Vein endothelial cell (primary cell): ENCODE measurements at places on chromosomes 1 and 21. TPM values are rescaled to one million over a fixed set of nuclear protein-coding genes. Genes with fewer than 3 reads are reported as not detected.

SYNC gene
- total RNA-seq, result 9.8 and 12.3 TPM in 2 replicates

KCND3 gene
- under 0.01 TPM in 2 replicates for total RNA-seq

BNIPL gene
- not detected in 2 replicates for total RNA-seq

CFHR1 gene
- total RNA-seq, result 0.48 TPM in 1 of 2 replicates, not detected in the other

STRIP1 gene
- total RNA-seq, result 46.4 and 53.3 TPM in 2 replicates

LCE6A gene
- total RNA-seq, result not detected in 2 replicates

CLCA1 gene
- not detected in 2 replicates for total RNA-seq

SLAMF8 gene
- not detected in 2 replicates for total RNA-seq

PCSK9 gene
- total RNA-seq, result 0.10 TPM in 1 of 2 replicates, not detected in the other

LRRC71 gene
- total RNA-seq, result 0.19 and 0.33 TPM in 2 replicates

CATSPERE gene
- total RNA-seq, result 0.98 and 4.9 TPM in 2 replicates

UBL4B gene
- not detected in 2 replicates for total RNA-seq

RGSL1 gene
- 0.65 TPM in 1 of 2 replicates, not detected in the other for total RNA-seq

ELAPOR1 gene
- total RNA-seq, result 0.65 and 0.86 TPM in 2 replicates

PLEKHG5 gene
- 61.3 and 69.6 TPM in 2 replicates for total RNA-seq

C1orf50 gene
- 4.9 and 5.9 TPM in 2 replicates for total RNA-seq

NEK2 gene
- total RNA-seq, result 7.2 and 13.8 TPM in 2 replicates

DAB1 gene
- total RNA-seq, result under 0.01 TPM in 1 of 2 replicates, not detected in the other

UBQLN4 gene
- total RNA-seq, result 30.4 and 33.1 TPM in 2 replicates

SPAG17 gene
- under 0.01 TPM in 1 of 2 replicates, not detected in the other for total RNA-seq

TMIGD3 gene
- total RNA-seq, result 0.33 and 0.38 TPM in 2 replicates

MMP23B gene
- total RNA-seq, result 0.29 and 0.33 TPM in 2 replicates

OR2W3 gene
- 0.33 TPM in 1 of 2 replicates, not detected in the other for total RNA-seq

OPTC gene
- total RNA-seq, result not detected in 2 replicates

KPRP gene
- total RNA-seq, result not detected in 2 replicates

SLAMF7 gene
- total RNA-seq, result not detected in 2 replicates

SHISA4 gene
- total RNA-seq, result 17.4 and 20.3 TPM in 2 replicates

KRTCAP2 gene
- 81.0 and 141 TPM in 2 replicates for total RNA-seq

AIM2 gene
- not detected in 2 replicates for total RNA-seq

CELA2B gene
- not detected in 2 replicates for total RNA-seq

TCEA3 gene
- 0.65 and 0.86 TPM in 2 replicates for total RNA-seq

ZNF593OS gene
- total RNA-seq, result not detected in 2 replicates

DNAI4 gene
- total RNA-seq, result 1.6 and 2.6 TPM in 2 replicates

PCAT6 gene
- 0.48 TPM in 1 of 2 replicates, not detected in the other for total RNA-seq

EXTL1 gene
- under 0.01 and 0.10 TPM in 2 replicates for total RNA-seq

TRNAU1AP gene
- 28.9 and 37.6 TPM in 2 replicates for total RNA-seq

SPRR1B gene
- not detected in 2 replicates for total RNA-seq

S100B gene
- 0.33 TPM in 1 of 2 replicates, not detected in the other for total RNA-seq

CYP4B1 gene
- total RNA-seq, result not detected in 2 replicates

EVA1C gene
- 26.7 and 39.5 TPM in 2 replicates for total RNA-seq

UTS2 gene
- total RNA-seq, result not detected in 2 replicates

LCE1D gene
- not detected in 2 replicates for total RNA-seq

HLX gene
- 8.5 and 15.0 TPM in 2 replicates for total RNA-seq

LCE1C gene
- not detected in 2 replicates for total RNA-seq

DYNLT4 gene
- total RNA-seq, result not detected in 2 replicates

BRDT gene
- not detected in 2 replicates for total RNA-seq

PRAMEF13 gene
- total RNA-seq, result not detected in 2 replicates

IGSF3 gene
- total RNA-seq, result 0.76 and 1.3 TPM in 2 replicates

CTXND2 gene
- total RNA-seq, result not detected in 2 replicates

FCGR3B gene
- total RNA-seq, result not detected in 2 replicates
